ENCODE measurements at places on chromosomes 4 and X.
A peak's percentile ranks its signal among the peaks of the same experiment; 100 is the strongest.

DNA sequence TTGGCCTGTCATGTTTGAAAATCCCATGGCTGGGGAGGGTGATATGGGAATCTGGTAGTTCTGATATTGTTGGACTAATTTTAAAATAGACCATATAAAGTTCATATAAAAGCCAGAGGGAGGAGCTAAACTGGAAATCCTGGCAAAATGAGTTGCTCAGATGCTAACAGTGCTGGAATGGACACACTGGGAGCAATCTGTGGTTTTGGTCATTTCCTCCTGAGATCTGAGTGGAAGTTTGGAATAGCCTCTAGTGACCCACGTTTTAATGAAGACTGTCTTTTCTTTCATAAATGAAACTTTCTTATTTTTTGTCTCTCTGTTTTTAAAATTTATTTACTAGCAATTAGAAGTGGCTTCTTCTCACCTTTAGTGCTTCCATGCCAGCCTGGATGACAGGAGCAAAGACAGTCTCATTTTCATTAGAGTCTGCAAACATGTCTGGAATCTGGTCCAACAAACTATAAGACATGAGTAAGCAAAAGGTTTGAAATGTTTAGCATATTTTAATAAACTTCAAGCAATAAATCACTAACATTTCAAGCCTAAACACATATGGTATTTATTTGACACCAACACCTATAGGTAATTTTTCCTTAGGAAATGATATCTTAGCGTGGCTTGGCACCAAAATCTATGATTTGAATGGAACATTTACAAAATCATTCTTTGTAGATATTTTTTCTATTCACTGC is 66.6 kb downstream of the METTL14 start:
- DNase-seq, result peak; percentile 63

- peak; percentile 61 for DNase-seq
Observed at GRCh38 chr4:156638925-156639605, 332.5 kb downstream of the PDGFC start.

DNA sequence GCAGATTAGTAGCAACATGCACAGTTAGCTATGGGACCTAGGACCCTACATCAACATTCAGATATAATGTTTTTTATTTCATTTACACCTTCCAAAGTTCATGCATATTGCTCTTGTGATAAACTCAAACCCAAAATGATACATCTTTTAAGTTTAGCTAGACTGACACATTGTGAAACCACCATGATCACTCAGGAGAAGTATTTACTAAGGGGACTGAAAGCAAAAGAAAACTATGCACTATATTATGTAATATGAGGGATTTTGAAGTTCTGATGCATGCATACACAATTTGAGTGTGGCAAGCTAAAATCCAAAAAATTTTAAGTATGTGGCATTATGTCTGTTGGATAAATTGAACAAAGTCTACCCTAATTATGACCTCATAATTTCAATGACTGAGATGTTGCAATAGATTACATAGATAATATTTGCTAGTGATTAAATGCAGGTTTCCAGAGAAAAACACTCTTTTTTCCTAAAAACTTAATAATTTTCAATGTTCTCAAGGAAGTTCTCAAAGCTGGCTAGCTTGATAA is 914.8 kb upstream of the GRIA3 start:
- DNase-seq, result peak; percentile 43

- DNase-seq, result no peak
Observed at GRCh38 chr4:130053723-130054122, 957.8 kb downstream of the C4orf33 start.

DNA sequence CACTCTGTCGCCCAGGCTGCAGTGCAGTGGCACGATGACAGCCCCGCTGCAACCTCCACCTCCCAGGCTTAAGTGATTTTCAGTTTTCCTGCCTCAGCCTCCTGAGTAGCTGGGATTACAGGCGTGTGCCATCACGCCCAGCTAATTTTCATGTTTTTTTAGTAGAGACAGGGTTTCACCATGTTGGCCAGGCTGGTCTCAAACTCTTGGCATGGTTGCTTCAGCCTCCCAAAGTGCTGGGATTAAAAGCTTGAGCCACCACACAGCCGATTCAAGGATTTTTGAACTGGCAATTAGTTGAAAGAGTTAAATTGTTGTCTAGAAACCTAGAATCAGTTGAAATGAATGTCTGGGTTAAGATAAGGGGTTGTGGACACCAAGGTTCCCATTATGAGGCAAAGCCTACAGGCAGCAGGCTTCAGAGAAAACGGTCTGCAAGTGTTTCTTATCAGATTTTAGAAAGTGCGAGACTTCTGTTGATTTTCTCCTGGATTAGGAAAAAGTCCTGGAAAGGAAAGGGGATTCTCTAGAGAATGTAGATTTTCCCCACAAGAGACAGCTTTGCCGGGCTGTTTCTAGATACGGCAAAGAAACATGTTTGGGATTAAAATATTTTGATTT is 8.3 kb upstream of the CCNI start:
- no peak for DNase-seq
